NCI-H187 (cell line): ENCODE measurements at places on chromosomes 2 and 18.

DNA sequence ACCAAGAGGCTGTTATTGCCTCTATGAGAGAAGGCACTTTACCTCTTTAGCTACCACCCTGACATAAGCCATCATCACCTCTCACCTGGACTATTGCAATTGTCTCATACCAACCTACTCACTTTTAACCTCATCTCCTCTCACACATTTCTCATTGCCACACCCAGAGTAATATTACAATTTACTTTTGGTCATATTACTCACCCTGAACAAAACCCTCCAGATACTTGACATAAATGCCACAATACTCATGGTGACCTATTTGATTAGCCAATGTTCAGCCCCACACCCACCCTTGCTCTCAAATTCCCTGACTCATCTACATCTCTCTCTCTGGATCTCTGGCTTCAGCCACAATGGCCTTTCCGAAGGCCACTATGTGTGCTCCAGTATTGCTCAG, 90.9 kb upstream of the CDH7 start:
- DNase-seq = no peak

DNA sequence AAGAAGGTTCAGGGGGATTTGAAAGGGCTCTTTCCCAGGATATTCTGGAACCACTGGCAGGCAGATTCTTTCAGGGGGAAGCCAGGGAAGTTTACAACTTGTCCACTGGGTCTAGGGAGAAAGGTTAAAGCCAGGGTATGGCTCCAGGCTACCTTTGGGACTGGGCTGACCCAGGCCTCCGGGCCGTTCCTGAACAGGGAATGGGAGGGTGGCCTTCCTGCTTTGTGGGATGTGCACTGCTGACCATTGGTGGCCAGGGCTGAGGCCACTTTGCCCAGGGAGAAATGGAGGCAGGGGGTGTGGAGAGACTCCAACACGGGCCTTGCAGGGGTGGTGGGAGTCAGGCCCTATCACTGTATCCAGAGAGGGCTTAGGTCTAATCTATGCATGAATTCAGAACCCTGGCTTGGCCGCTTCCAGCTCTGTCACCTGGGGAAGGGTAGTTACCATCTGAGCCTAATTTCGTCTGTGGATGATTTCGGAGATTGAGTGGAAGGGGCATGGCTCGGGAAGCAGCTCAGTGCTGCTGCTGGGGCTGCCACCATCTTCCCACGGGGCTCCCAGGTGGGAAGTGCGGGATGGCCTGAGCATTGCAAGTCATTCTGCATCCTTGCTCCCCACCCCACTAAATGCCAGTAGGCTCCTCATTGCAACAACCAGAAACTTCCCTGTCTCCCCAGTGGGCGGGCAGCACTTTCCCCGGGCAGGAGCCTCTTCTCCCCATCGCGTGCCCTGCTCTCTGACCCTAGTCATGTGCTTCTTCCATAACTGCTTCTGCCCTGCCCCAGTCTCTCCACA, 57.1 kb upstream of the OTOF start:
- no peak for DNase-seq

DNA sequence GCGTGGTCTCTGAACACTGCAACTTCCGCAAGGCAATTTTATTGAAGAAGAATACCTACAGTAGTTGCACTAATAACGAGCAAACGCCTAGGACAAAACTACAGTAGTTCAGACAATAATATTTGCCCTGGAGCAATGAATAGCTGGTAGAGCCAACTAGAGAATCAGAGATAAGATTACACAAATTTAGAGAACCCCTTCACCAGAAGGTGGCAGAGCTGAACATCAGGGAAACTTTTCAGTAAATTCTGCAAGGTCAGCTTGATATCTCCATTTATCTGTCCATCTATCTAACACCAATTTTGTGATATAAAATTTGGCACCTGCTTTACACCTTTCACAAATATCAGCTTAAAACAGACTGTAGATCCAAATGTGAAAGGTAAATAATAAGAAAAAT, 43.8 kb downstream of the CDH19 start:
- no peak for DNase-seq

GRCh38 chr2:59184276-59185020, 943.3 kb upstream of the FANCL start:
- DNase-seq = no peak

- DNase-seq = no peak
Observed at GRCh38 chr2:25524507-25524906, 148.9 kb downstream of the DTNB start.

- DNase-seq = peak; percentile 23
Observed at GRCh38 chr18:50879302-50880118, 592 bp downstream of the ME2 start.

- no peak for DNase-seq
Observed at GRCh38 chr2:113240915-113241911, 37.5 kb downstream of the PAX8 start.

DNA sequence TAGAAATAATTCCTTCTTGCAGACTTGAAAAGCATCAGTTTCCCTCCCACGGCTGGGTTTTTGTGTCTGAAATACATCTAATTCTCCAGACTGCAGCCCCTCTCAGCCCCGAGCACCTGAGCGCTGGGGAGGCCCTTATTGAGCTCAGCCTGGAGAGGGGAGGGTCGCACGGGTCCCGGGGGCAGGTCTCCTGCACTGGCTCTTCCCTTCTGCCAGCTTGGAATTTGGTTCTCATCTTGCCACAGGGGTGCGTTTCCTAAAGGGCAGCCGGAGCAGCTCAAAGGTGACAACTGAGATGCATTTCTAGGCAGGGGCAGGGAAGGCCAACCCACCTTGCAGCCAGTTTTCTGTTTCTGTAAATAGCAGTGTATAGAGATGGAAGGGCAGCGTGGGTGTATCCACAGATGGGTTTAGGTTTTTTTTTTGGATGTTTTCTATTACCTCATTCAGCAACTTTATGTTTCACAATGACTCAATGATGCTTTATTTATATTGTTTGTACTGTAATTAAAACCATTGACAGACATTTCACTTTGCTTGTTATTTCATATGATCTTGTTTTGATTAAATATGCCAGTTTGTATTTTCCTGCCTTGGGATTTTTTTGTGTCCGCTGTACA, 37.0 kb downstream of the GBX2 start:
- no peak for DNase-seq

GRCh38 chr2:126668254-126668653, 12.3 kb downstream of the GYPC start:
- DNase-seq = no peak

DNA sequence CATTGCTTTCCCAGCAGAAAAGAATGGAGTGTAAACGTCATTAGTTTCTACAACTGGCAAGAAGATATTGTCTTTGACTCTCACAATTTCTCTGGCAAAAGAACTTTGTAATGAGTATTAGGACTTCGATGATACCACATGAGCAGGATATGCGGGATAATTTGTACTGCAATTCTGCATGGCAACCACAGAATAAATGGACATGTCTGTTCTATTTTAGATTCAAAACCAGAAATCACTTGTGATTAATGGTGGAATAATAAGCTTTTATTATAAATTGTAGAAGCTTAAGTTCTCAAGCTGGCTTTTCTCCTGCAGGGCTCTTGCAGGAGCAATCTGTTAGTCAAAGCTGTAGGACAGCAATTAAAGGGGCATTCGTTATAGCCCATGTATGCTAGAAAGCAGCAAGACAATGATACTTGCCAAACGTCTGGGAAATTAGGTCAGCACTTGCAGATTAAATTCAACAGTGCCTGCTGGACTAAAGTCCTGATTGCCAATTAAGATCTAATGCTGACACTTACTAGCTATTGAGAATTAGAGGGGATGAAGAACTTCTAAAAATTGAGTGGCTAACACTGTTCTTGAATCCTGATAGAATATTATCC, 177.9 kb downstream of the PTH2R start:
- no peak for DNase-seq

DNA sequence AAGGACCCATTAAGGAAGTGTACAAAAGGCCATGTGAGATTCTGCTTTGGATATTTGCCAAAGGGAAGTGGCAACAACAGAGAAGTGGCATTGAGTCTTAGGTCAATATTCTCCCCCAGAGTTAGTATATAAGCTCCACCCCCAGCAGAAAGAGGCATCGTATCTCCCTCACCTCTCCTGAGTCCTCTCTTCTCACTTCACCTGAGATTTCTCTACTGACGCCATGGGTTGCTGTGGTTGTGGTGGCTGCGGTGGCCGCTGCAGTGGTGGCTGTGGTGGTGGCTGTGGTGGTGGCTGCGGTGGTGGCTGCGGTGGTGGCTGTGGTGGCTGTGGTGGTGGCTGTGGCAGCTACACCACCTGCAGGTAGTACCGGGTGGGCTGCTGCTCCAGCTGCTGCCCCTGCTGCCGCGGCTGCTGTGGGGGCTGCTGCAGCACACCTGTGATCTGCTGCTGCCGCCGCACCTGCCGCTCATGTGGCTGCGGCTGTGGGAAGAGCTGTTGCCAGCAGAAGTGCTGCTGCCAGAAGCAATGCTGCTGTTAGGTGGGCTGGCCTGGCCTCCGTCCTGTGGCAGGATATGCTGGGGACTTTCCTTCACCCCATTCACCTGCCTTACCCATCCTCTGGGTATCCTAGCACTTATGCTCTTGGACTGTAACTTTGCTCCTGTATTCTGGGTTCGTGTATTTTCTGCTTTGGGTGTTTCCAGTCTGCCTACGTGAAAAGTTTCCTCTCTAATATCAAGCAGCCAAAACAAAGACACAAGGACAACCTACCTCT, 5.9 kb downstream of the SCYGR3 start:
- DNase-seq = no peak

DNA sequence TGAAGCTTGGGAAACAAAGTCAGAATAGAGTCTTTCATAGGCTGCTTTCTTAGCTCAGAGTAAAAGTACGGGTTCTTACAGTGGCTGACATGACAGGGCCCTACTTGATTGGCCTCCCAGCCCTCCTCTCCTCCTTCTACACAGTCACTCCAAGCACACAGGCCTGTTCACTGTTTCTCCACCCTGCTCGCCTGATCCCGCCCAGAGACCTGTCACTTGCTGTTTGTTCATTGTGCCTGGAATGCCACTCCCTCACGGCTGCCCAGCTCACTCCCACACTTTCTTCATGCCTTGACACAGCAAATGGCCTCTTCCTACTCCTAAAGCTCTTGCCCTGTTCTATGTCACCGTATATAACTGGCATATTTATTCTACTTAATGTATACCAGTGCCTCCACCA, 104.8 kb downstream of the MAP4K4 start:
- no peak for DNase-seq

GRCh38 chr2:3443083-3443482, 63.6 kb downstream of the TRAPPC12 start:
- no peak for DNase-seq
